ENCODE measurements at places on chromosomes 5 and 9.

DNA sequence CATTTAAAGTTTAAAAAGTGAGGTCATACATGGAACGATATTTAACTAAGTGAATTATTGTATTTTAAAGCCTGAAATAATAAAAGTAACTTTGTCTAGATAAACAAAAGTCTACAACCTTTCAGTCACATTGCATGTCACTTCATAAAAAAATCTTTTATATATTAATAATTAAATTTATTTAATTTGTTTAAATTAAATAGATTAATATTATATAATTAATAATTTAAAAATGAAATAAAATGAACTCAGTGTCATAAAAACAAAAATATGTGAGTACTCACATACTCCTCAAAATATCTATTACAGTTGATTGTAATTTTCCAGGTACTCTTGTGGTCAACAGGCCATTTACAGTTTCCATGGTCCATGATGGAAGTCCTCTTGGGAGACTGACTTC, 11.2 kb downstream of the GABRG2 start:
- no peak for DNase-seq

- no peak for DNase-seq
These were observed 586.3 kb downstream of the RAB3C start for GRCh38 chr5:59169081-59169767.

- DNase-seq, result no peak
These were observed 74.6 kb upstream of the ORM1 start for GRCh38 chr9:114248299-114248707.

DNA sequence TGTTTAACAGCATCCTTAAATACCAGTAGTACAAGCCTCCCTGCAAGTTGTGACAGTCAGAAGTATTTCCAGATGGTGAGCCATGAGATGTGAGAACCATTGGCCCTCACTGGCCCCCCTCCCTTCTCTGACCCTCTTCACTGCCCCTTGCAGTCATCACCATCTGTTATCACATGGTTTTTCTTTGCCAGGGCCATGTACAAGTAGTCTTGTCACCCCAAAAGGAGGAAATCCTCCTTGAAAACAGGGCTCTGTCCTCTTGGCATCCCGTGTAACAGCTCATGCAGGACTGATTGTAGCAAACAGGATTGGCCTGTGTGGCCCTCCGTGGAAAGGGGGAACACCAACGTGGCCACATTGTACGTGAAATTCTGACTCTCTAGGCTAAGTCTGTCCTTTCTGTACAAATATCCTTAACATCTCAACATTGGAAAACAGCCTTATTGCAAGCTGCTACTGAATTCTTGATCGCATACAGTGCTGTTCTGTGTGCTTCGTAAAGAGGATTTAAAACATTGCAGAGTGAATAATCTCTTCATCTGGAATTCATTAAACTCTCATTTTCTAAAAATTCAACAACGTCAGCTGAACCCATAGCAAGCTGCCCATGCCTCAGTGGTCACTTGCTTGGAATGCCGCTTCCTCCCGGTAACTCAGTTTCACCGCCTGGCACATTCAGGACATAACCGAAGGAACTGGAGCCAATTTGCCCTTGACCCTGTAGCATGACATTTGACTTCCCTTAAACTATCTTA, 171.7 kb downstream of the ATPSCKMT start:
- DNase-seq, result peak; percentile 52

DNA sequence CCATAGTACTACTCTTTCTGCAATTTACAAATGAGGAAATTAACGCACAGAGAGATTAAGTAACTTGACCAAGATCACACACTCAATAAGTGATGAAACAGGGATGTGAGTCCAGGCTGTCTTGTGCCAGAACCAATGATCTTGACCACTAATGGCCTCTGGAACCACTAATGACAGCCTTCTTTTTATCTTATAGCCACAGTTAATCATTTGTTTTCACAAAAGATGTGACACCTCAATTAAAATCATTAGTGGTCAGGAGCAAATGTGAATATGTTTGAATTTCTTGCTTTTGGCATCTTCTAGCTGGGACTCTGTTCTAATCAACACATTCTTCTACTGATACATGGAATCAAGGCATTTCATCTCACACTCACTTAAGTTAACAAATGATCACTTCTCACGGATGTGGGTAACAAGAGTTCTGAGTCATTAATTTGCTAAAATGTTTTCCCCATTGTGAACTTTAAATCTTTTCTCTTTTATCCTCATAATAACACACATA, 102.7 kb upstream of the CD180 start:
- DNase-seq, result no peak

DNA sequence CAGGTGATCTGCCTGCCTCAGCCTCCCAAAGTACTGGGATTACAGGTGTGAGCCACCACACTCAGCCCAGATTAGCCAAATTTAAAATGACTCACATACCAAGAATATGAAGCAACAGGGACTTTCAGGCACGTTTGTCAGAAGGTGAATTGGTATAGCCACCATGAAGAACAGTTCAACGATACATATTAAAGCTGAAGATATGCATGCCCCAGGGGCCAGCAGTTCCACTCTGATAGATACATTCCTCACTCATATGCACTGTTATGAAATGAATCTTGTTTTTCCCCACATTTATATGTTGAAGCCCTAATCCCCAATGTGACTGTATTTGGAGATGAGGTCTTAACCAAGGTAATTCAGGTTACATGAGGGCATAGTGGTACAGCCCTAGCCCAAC, 22.5 kb downstream of the SLC35D2 start:
- no peak for DNase-seq

DNA sequence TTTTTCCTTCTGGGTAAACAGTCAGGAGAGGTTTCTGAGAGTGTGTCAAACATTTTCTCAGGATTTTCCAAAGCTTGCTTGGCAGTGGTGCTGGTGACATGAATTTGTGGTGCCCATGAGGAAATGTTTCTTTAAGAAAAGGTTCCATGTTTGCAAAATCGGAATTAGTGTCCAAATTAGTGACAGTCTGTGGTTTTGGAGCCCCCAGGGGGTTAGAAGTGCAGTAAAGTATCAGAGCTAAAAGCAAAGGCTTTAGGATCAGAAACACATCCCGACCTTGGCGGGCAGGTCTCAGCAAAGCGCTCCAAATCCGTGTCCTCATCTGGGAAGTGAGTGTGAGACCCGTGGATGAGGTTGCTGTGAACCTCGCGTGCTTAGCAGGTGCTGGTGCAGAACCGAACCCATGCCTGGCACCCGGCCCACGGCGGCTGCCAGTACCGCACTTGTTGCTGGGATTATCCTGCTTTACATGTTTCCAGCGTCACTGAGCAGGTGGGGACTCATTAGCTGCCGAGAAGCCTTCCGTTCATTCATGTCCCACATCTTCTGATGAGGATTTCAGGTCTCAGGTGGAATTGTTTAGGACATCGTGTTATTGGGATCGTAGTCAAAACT, 70.8 kb upstream of the COL5A1 start:
- peak; percentile 55 for DNase-seq

GRCh38 chr9:4986296-4986695, 1.2 kb downstream of the JAK2 start:
- no peak for DNase-seq

GRCh38 chr5:3599226-3600105, 3.8 kb downstream of the IRX1 start:
- no peak for DNase-seq

DNA sequence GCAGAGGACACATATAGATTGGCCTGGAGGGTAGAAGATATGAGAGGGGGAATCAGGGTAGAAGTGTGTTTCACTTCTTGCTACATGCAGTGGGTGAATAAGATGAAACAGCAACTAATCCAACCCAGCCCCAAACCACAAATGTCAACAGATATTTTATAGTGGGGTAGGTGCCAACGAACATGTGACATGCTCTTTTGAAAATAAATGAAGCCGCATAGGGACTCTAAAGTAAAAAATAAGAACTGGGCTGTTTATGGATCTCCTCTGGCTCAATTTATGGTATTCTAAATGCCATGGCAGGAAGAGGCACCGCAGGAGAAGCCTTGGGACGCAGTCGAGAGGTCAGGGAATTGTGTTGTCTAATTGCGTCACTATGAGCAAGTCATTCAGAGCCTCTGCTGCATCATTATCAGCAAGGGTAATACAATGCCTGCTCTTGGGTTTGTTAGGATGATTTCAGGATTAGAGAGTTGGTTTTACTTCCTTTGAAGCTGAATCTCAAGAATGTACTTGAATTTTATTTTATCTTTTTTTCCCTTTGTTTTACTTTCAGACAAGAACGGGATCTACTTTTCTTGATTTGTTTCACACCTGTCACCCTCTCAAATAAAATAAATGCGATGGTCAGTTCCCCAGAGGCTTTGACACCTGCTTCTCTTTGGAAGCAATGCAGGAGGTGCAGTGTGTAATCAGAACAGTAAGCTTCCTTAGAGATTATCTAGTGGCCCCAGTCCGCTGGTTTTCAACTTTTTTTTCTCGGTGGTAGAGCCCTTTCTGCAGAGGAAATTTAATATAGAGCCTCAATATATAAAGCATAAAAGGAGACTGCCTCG, 375.6 kb upstream of the CLINT1 start:
- no peak for DNase-seq

DNA sequence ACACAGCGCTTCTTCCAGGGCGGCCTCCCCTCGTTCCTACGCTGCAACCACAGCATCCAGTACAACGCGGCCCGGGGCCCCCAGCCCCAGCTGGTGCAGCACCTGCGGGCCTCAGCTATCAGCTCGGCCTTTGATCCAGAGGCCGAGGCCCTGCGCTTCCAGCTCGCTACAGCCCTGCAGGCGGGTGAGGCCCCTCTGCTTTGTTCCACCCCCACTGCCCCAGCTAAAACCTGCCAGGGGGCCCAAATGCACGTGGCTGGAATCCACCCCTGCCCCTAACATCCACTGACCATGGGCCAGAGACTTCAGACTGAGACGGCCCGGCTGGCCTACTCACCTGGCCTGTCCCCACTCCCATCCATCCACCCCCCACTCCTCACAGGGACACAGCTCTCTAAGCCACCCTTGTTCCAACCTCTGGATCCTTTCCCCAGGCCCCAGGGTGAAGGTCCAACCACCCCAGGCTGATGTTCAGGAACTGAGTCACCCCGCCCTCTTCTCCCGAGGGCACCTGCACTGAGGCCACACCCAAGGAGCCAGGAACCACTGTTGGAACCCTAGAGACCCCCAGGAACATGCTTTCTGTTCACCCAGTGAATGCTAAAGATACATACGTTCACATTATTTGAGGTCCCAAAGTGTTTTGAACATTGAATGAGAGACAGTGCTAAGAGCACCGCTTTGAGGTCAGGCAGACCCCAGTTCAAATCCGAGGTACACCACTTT, 18.9 kb upstream of the ASS1 start:
- DNase-seq, result no peak

GRCh38 chr9:130426467-130426773, 18.3 kb upstream of the ASS1 start:
- no peak for DNase-seq

DNA sequence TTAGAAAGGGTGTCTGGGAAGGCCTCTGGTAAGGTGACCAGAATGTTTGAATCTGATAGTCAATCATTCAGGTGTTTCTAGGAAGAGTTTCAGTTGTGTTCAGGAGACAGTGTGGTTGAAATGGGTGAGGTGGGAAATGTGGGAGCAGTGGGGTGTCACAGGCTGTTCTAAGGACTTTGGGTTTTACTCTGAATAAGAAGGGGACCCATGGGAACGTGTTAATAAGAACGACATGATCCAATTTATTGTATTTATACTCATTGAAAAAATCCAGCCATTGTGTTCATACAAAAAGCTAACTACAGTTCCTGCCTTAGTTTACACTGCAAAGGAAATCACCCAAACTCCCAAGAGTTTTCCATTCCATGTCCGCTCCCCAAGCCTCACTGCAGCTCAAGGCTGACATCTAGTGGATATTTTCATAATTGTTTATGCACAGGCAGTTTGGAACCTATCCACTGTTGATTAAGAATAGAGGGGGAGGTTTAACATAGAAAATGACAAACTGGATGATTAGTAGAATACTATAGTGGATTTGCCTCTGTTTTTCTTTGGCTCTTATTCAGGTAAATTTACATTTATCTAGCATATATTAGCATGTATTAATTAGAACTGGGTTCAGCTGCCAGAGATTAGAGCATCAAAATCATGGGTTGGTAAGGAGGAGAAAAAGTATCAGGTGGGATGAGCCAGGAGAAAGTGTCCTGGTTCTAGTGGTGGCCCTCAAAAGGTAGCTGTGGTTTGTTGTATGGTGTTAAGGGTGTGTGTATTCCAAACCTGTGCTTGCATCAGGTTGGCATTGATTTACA, 17.7 kb downstream of the CAVIN4 start:
- DNase-seq, result peak; percentile 45

- DNase-seq, result no peak
These were observed 11.9 kb upstream of the ZNF366 start for GRCh38 chr5:72519111-72519510.

DNA sequence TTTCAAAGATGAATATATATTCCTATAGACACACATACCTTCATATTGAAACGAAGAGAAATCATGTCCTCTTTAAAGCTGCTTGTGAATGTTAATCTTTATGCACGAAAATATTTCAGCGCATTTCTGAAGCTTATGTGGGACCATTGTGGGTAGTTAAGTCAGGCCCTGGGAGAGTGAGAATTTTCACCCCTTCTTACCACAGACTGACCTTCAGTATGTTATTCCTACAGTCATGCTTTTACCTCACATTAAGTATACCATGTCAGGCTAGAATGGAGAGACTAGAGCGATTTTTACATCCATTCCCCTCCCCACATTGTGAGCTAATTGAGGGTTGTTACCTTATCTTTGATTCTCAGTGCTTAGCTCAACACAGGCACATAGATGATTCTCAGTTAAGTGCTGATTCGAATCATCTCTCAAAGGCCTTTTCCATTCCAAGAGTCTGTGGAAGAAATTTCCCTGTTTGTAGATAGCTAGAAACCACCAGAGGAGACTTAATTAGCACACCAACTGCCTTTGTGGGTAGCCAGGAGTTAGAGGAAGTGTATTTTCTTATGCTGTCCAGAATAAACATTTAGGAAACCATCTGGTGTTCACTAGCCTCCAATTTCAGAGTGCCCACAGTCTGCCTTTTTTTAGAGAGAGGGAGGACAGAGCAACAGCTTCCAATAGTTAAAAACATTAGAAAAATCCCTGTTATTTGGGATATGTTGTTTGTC, 110.5 kb downstream of the MEGF10 start:
- no peak for DNase-seq

DNA sequence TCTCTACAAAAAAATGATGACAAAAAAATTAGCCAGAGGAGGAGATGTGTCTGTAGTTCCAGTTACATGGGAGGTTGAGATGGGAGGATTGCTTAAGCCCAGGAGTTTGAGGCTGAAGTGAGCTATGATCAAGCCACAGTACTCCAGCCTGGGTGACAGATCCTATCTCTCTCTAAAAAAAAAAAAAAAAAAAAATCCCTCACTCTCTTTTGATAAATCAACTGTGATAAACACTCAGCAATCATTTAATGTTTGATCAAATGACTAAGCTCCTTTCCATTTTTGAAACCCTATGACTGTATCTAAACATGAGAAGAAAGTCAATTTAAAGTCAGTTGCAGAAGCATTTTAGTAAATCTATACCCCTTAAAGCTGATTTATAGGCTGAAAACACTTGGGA, 112.1 kb upstream of the IL6ST start:
- DNase-seq, result no peak

- DNase-seq, result peak; percentile 91
These were observed 120.3 kb upstream of the SPATA31C2 start for GRCh38 chr9:88258601-88259000.

- no peak for DNase-seq
These were observed 133.7 kb upstream of the EDIL3 start for GRCh38 chr5:84518370-84518769.
